A549 (cell line): ENCODE measurements at places on chromosomes 2 and 18.

DNA sequence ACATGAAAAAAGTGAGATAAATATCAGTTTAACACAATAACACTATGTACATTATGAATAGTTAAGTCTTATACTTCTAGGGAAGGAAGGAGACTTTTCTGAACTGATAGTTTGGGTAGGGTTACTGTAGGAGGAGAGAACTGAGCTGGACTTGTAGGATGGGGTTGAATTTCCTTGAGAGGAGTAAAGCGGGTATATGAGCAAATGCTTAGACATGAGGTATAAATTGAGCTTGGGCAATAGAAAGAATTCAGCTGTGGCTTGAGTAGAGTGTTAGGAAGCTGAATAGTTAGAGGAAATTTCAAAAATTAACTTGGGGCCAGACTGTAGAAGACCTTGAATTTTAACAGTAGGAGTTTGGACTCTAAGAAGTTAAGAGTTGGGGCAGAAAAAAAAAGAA is 45.1 kb downstream of the LCLAT1 start:
- DNase-seq = no peak

DNA sequence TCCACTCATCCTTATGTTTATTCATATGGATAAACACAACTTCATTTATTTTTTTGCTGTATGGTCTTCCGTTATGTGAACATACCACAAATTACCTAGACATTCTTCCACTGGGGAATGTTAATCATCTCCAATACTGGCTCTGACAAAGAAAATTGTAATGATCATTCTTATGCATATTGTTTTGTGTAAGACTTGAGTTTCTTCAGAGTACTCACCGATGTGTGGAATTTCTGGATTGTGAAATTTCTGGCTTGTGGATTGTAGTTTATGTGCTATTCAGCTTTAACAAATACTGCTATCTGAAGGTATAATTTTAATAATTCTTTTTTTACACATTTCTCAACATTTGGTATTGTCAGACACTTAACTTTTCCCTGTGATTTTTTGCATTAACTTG is 212.2 kb upstream of the THUMPD2 start:
- DNase-seq = no peak

DNA sequence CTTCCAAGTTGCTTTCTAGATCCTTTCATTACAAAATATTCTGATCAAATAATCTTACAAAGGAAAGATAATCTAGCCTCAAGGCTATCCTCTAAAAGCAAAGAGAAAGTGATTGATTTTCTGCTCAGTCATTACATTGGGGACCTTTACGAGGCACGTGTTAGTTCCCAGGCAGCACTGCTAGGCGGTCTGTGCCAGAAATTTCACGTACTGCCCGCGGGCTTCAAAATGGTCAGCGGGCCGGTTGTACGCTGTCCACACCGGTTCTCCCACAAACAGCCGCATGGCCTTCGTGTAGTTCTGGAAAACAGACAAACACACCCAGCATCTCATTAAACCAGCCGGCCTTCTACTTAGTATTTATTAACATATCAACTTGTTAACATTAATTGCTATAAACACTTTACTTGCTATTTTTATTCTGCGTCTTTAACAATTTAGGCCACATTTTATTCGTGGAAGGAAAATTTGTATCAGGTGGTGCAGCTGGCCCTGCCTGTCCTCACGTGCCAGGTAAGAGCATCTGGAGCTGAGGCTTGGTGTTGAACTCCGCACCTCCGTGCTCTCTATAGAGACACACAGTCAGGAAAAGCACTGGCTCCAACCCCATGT is 20.4 kb downstream of the ADI1 start:
- no peak for DNase-seq

- DNase-seq = no peak
Observed at GRCh38 chr2:121608367-121608766, 40.9 kb downstream of the CLASP1 start.

GRCh38 chr2:119929537-119929936 is 83.3 kb upstream of the EPB41L5 start:
- DNase-seq = no peak
